NCI-H1436 (cell line): ENCODE measurements at places on chromosomes 13 and 19.

DNA sequence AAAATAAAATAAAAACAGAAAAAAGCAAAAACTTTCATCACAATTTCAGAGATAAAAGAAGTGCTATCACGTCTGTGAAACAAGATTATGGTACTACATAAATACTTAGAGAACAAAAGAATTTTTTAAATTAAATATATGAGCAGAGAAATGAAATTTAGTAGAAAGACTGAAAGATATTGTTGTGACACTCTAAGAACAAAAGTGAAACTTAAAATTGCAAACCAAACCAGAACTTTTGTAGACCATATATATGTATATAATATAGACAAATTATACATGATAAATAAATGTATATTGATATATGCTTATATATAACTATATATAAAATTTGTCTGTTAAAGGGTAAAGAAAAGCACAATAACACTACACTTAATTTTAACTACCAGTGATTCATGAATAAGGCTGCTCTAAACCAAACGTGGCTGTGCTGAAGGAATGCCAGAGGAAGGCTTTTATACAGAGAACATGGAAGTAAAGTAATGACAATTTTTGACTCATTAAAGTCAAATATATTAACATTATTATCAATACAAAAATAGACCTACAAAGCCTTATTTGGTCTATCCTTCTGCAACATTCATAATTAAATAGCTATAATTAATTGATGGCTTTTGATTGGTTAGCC is 1516.7 kb upstream of the PCDH20 start:
- no peak for DNase-seq

- peak; percentile 45 for DNase-seq
Measured at GRCh38 chr13:27476943-27477703, 26.8 kb upstream of the MTIF3 start.

- DNase-seq = peak; percentile 62
Measured at GRCh38 chr19:51777570-51778462, 16.8 kb downstream of the FPR2 start.

- DNase-seq = no peak
Measured at GRCh38 chr19:39411081-39411831, 1.2 kb upstream of the PLEKHG2 start.

- DNase-seq = no peak
Measured at GRCh38 chr13:27791146-27791900, 960 bp upstream of the GSX1 start.

- no peak for DNase-seq
Measured at GRCh38 chr19:8449830-8450229, 5.1 kb downstream of the HNRNPM start.

DNA sequence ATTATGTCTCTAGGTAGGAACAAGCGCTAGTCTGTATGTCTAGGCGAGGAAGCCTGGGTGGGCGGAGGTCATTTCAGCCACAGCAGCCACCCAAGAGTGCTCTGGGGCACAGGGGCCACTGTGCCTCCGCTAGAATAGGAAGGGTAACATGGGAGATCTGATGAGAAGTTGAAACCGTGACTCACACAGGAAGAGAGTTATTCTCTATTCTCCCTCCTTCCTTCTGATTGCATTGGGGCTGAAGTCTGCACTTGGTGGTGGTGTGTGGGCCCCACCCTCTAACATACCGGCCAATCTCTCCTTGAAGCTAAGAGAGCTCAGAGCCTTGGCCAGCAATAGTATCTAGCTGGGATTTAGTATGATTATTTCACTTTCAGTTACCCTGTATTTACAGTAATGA is 20.3 kb upstream of the GGACT start:
- DNase-seq = no peak

DNA sequence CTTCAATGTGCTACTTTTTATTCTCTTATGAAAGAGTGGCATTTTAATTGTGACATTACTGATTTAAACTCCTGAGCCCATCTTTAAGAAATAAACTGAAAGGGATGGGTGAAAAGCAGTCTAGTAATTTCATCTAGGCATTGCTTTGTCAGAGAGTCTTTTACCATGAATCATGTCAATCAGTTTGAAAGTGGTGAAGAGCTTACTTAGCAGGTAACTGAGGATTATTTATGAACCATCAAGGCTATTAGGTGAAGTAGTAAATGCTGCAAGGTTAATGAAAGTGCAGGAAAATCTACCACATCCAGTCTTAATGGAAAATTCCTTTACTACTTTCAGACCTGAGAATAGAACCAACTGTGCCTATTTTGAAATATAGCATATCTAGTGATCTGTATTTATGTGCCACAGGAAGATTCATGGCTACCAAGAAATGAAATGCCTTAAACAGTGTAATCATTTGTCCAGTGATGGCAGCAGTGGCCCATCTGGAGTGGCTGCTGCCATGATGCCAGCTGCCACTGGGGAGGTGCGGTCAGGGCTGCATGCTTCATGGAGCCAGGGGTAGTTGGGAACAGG is 368.9 kb downstream of the SLITRK6 start:
- no peak for DNase-seq

DNA sequence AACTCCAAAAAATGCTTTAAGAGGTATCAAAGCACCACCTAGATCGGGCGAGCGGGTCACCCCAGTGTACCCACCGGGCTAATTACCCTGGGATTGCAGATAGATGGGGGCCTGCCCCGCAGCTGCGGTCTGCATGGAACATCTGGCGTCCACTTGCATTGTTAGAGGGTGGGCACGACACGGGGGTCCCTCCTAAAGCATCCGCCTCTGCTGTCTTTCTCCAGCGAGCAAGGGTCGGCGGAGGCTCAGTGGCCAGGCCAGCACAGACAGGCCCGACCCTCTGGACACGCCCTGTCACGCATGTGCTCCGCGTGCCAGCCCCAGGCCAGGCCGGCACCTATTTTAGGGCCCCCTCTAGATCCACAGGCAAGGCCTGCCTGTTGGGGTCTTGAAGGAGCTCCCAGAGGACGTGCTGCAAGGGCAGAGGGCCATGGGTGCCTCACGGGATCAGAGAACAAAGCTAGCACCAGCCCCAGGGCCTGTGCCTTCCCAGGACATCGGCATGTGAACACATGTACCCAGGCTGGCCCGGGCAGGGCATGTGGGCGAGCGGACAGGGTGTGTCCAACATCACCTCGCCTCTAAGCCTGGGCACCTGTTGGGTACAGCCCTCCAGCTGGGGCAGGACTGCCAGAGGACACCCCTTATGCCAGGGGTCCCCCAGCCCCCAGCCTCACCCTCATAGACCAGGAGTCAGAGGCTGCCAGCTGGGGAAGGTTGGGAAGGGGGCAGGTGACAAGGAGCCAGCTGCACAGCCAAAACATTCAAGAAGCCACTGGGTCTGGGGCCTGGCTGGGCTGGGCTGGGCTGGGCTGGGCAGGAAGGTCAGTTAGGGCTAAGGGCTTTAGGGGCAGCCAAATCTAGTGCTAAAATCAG is 35.6 kb upstream of the NANOS3 start:
- DNase-seq = no peak

- no peak for DNase-seq
Measured at GRCh38 chr19:8138201-8138600, 11.2 kb downstream of the FBN3 start.

DNA sequence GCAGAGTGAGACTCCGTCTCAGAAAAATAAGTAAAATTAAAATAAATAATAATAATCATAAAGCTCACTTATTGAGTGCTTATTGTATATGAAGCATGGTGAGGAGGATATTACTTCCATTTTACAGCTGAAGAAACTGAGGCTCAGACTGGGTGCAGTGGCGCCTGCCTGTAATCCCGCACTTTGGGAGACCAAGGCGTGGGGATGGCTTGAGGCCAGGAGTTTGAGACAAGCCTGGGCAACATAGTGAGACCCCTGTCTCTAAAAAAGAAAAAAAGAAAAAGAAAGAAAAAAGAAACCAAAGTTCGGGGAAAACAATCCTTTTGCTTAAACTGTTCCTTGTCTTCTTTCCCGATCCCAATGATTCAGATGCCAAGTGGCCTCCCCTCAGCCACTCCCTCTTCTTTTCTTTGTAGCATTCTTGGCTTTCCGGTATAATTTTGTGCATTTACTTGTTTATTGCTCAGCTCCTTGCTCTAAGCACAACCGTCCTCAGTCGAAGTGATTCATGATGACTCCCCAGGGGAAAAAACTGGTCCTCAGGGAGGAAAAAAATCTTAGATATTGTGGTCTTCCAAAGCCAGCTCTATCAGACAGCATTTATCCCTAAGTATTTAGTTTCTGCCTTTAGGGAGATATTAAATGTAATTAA is 965 bp upstream of the EIF3G start:
- no peak for DNase-seq

GRCh38 chr13:110824702-110825300 is 90.1 kb downstream of the ANKRD10 start:
- no peak for DNase-seq
